ENCODE measurements at places on chromosomes 3 and 15.

- DNase-seq: no peak
These were observed 99.1 kb downstream of the TMEM108 start for GRCh38 chr3:133137042-133137996.

DNA sequence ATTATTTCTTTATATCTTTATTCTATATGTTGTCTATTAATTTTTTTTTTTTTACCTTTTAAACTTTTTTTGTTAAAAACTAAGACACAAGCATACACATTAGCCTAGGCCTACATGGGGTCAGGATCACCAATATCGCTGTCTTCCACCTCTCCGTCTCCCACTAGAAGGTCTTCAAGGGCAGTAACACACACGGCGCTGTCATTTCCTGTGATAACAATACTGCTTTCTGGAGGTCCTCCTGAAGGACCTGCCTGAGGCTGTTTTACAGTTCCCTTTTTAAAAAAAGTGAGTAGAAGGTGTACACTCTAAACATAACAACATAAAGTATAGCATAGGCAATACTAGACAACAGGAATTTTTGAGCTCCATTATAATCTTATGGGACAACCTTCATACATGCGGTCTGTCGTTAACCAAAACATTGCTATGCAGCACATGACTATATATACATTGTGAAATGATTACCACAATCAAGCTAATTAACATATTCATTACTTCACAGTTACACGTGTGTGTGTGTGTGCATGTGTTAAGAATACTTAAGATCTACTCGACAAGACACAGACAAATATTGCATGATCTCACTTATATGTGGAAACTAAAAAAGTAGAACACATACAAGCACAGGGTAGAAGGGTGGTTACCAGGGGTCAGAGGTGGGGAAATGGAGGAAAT, 20.8 kb downstream of the RAB6B start:
- DNase-seq: peak; percentile 2

GRCh38 chr15:68822818-68823217, 2.1 kb upstream of the ANP32A start:
- no peak for DNase-seq

DNA sequence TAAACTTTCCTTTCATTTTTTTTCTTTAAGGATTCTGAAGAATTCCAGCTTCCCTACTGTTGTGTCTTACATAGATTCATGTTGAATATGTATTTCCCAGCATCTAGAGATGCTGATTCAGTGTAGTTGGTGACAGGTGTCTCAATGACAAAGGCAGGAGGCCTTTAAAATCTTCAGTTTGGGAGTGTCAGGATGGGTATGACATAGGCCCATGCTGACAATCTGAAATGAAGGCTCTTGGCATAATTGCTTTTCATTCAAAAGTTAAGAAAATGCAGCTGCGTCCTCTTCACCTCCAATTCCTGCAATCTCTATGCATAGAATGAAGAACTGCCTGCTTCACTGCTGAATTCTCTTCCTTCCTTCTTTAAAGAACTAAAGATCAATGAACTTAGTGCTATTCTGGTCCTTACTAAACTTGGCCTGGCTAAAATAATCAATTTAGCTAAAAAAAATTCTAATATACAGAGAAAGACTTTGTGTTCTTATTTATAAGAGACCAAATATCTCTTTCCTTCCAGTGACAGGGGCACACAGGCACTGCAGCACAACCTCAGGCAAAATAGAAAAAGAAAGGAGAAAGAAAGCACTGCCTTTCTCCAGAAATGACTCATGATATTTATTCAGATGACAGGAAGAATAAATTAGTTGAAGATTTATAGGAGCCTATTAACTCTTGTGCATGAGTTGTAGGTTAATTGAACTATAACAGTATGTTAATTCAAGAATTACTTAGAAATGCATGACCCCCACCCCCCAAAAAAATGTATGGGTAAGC, 152.6 kb upstream of the GBE1 start:
- no peak for DNase-seq

DNA sequence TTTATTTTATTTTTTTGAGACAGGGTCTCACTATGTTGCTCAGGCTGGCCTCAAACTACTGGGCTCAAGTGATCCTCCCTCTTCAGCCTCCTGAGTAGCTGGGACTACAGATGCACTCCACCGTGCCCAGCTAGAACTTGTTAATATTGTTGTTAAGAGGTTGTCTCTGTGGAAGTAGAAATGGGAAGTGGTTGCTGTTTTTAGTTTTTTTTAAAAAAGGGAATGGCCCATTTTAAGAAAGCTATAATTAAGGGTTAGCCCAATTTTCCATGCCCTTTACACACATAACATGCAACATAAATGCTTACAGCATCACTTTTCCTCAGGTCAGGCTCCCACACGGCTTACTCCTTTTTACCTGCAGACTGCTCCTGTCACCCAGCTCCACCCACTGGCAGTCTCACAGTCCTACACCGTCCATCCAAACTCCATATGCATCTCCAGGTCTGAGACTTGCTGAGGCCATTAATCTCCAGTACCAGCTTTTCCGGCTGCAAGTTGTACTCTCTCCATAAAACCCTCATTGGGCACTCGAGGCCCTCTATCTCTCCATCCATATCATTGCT, 19.8 kb downstream of the MORC1 start:
- DNase-seq: no peak

DNA sequence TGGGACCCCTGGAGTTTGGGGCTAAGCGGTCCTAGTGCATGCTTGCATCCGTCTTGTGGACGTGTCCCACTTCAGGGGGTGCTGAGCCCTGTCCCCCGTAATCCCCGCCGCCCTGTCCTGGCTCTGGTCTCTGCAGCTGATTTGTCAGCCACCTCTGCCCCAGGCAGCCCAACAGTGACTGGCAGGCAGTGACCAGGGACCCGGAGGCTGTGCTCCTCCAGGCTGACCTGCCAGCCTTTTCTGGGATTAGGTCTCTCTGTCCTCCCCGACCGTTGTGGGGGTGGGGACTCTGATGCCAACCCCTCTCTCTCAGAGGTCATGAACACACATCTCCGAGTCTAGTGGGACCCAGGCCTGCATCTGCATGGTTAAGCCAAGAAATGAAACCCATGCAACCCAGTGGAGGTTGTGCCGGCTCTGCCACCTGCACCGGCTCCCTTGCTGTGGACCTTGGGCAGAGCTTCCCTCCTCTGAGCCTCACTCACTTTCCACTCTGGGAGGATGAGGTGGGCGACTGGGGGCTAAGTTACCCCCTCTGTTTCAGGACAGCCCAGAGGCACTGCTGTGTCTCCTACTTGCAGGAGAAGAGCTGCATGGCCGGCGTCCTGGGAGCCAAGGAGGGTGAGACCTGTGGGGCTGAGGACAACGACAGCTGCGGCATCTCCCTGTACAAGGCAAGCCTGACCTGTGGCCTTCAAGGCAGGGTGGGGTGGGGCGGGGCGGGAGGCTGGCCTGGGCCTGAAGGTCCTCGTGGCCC, 60.2 kb downstream of the FBLN2 start:
- DNase-seq: no peak

GRCh38 chr3:17035966-17036365, 151.2 kb downstream of the PLCL2 start:
- no peak for DNase-seq

GRCh38 chr15:89490814-89491315, 5.5 kb downstream of the RHCG start:
- DNase-seq: peak; percentile 44

GRCh38 chr15:47288794-47289193, 428.5 kb upstream of the SEMA6D start:
- no peak for DNase-seq

- DNase-seq: no peak
These were observed 171.0 kb downstream of the TPRG1 start for GRCh38 chr3:189342811-189343210.

- DNase-seq: no peak
These were observed 19.4 kb downstream of the CA12 start for GRCh38 chr15:63362196-63362595.

- DNase-seq: no peak
These were observed 51.1 kb upstream of the SEC22A start for GRCh38 chr3:123150449-123151215.

DNA sequence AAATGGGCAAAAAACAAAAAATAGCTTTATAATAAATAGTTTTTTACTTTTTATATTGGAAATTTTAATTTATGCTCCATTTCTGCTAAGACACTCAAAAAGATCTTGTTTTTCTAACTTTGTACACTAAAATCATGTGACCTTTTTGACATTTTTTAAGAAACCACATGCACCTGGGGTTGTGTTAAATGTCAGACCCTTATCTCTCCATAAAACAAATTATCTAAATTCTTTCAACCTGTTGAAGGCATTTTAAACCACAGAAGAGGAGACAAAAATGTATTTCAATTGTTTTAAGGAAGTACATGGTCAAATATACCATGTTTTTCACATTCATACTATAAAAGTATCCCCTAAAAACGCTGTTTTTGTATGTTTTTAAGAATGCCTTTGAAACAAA, 29.2 kb downstream of the IFT80 start:
- DNase-seq: no peak

GRCh38 chr15:40523611-40524010, 41.2 kb downstream of the CCDC32 start:
- DNase-seq: no peak

DNA sequence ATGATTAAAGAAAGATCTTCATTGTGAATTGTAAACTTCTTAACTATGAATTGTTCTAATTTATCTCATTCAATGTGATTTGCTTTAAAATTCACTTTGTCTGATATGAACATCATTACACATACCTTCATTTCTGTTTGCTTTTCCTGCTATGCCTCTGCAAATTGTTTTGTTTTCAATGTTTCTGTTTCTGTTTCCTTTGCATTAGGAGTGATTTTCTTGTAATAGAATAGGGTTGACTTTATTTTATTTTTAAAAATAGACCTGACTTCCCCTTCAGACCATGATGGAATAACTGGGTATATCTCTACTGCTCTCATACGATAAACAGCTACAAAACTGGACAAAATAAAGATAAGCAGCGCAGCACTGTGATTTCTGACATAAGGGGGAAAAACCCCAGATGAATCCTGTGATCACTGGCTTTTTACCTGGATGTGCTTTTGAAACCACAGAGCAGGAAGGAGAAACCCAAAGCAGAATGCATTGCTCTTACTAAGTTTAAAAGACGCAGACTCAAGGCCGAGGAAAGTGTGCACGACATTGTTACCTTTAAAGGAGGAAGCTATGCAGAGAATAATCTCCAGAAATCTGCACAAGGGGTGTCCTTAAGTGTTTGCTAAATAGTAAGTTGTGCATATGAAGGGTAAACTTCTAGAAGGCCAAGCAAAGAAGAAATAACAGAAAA, 420.2 kb downstream of the TBC1D5 start:
- no peak for DNase-seq

DNA sequence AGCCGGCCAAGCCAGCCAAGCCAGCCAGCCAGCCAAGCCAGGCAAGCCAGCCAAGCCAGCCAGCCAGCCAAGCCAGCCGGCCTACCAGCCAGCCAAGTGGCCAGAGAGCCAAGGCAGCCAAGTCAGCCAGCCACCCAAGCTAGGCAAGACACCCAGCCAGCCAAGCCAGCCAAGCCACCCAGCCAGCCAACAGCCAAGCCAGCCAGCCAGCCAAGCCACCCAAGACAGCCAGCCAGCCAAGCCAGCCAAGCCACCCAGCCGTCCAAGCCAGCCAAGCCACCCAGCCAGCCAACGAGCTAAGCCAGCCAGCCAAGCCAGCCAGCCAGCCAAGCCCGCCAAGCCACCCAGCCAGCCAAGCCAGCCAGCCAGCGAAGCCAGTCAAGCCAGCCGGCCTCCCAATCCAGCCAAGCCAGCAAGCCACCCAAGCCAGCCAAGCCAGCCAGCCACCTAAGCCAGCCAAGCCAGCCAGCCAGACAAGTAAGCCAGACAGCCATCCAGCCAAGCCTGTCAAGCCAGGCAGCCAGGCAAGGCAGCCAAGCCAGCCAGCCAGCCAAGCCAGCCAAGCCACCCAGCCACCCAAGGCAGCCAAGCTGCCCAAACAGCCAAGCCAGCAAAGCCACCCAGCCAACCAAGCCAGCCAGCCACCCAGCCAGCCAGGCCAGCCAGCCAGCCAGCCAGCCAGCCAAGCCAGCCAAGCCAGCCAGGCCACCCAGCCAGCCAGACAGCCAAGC, 200.5 kb downstream of the GOLGA6L6 start:
- peak; percentile 90 for DNase-seq

DNA sequence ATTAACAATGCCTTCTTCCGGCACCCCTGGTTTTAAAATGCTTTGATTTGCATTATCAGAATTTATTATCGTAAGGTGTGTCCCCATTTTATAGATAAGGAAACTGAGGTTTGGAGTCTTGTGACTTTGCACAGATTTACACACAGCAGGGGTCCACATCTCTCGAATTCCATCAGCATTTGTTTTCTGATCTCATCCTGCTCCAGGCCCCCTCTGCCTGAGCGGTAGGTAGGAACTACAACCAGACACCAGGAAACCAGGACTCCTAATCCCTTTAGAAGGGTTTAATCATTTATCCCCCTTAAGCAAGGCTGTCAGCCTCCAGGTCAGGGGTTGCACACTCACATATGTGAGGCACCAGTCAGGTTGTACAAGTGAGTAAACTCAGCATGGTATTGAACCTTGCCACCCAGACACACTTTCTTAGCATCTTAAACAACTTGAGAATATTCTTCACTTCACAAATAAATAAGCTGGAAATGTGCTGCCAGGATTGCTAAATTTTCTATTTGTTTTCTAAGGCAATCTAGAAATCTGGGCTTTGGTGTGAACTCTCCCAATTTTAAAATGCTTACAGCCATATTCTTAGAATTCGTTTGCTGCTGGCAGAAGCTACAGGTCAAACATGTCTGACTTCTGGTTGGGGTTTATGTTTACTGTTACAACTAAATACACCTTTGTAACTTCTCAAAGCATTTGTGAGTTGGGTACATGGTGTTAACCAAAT, 31.7 kb upstream of the CMTM7 start:
- no peak for DNase-seq

All from sciatic nerve (tissue), 2 donors.